Activated CD8-positive, alpha-beta memory T cell treated with anti-CD3 and anti-CD28 coated beads, Interleukin-2, amount 10 ng/mL, durations not matched to agents 7 days and 5 days (primary cell): ENCODE measurements at places on chromosomes 16 and 17. TPM values are rescaled to one million over a fixed set of nuclear protein-coding genes. Genes with fewer than 3 reads are reported as not detected.

SLC6A2 gene
- total RNA-seq = not detected

TMEM106A gene
- 13.8 TPM for total RNA-seq

SCNN1G gene
- not detected for total RNA-seq

CALB2 gene
- total RNA-seq = not detected

CIBAR2 gene
- not detected for total RNA-seq

KRTAP9-3 gene
- not detected for total RNA-seq

SLC13A5 gene
- not detected for total RNA-seq

ACE gene
- total RNA-seq = 2.2 TPM

DNA sequence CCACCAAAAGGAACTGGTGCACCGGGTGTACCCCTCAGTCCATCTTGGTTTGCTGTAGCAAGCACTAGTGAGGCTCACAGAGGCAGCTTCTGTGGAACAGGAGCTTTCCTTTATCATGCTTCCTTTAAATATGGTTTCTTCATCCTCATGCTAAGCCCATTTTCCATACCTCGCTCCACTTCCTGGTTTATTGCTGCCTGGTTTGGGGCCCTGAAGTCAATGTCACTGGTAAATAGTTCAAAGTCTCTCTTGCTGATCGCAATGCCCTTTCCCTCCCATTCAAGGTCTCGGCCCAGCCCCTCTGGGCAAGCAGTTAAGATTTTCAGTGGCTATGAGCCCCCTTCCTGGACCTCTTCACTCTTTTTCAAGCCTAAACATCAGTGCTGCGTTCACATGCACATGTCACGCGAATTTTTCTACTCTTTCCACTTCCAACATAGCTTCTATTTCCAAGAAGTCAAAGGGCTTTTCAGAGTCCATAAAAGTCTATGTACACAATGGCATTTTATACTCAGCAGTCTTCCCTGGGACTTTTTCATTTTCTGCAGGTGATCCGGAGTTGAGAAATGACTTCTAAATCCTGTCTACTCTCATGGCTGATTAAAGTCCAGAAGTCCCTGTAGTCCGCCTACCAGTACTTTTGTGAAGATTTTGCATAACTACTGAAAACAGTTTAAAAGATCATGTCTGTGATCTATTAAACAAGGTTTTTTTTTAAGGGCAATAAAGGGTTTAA, 323.8 kb upstream of the ZFHX3 start:
- DNase-seq = no peak
- no peaks in the 10 kb centered on the region for H3K4me1 ChIP-seq
- no peaks in the 10 kb centered on the region for H3K36me3 ChIP-seq
- no peaks in the 10 kb centered on the region for H3K27me3 ChIP-seq

GRCh38 chr17:68196394-68197090, 51.3 kb upstream of the AMZ2 start:
- H3K27ac ChIP-seq = no peak overlapping the region
- H3K27me3 ChIP-seq = peaks cover 47% of the 10 kb centered on the region
- H3K4me3 ChIP-seq = peak overlapping the region; percentile 43

- no peak overlapping the region for H3K27ac ChIP-seq
- no peaks in the 10 kb centered on the region for H3K4me1 ChIP-seq
- H3K27me3 ChIP-seq = no peaks in the 10 kb centered on the region
- no peak overlapping the region for H3K4me3 ChIP-seq
Observed at GRCh38 chr17:44733753-44734152, 25.0 kb upstream of the ADAM11 start.

DNA sequence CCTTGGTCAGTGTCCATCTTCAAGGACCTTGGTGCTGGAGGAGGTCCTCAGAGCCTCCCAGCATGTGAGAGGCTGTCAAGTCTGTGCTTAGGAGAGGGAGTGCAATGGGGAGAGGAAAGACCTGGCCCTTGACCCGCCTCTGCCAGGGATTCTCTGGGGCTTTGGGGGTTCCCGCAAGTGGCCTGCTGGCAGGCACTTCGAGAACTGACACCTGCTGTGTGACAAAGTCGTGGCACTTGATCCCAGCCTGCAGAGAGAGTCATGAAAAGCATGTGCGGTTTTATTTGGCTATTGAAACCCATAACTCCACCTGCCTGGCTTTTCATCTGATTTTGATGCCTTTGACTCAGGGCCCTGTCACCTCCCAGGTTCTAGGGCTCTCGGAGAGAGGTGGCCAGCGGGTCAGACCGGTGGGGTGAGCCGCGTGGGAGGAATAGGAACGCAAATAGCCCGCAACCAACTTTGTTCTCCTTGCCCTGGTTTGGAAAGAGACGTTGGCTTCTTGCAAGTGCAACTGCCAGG, 42.8 kb upstream of the GSE1 start:
- no peaks in the 10 kb centered on the region for H3K27me3 ChIP-seq
- H3K36me3 ChIP-seq = no peaks in the 10 kb centered on the region
- peaks cover 55% of the 10 kb centered on the region for H3K4me1 ChIP-seq
- peak overlapping the region; percentile 91 for H3K27ac ChIP-seq

GRCh38 chr16:70467113-70467512, 12.7 kb downstream of the FCSK start:
- no peaks in the 10 kb centered on the region for H3K36me3 ChIP-seq
- no peak overlapping the region for H3K27ac ChIP-seq
- no peak for DNase-seq
- H3K27me3 ChIP-seq = no peaks in the 10 kb centered on the region
- H3K4me3 ChIP-seq = no peak overlapping the region
- no peaks in the 10 kb centered on the region for H3K4me1 ChIP-seq

- no peak overlapping the region for H3K4me3 ChIP-seq
- no peak for DNase-seq
- no peak overlapping the region for H3K27ac ChIP-seq
- H3K27me3 ChIP-seq = no peaks in the 10 kb centered on the region
- no peaks in the 10 kb centered on the region for H3K4me1 ChIP-seq
Observed at GRCh38 chr16:9031107-9031506, 60.3 kb upstream of the HAPSTR1 start.

GRCh38 chr16:75648265-75649076, 898 bp downstream of the TERF2IP start:
- no peaks in the 10 kb centered on the region for H3K27me3 ChIP-seq
- DNase-seq = peak; percentile 92
- peaks cover 39% of the 10 kb centered on the region for H3K36me3 ChIP-seq
- peak overlapping the region; percentile 81 for H3K4me3 ChIP-seq
- H3K27ac ChIP-seq = peak overlapping the region; percentile 97

- no peak overlapping the region for H3K4me3 ChIP-seq
- H3K27ac ChIP-seq = no peak overlapping the region
- H3K4me1 ChIP-seq = no peaks in the 10 kb centered on the region
- DNase-seq = no peak
- H3K36me3 ChIP-seq = no peaks in the 10 kb centered on the region
Observed at GRCh38 chr16:65989861-65990604, 376.5 kb upstream of the CDH5 start.

DNA sequence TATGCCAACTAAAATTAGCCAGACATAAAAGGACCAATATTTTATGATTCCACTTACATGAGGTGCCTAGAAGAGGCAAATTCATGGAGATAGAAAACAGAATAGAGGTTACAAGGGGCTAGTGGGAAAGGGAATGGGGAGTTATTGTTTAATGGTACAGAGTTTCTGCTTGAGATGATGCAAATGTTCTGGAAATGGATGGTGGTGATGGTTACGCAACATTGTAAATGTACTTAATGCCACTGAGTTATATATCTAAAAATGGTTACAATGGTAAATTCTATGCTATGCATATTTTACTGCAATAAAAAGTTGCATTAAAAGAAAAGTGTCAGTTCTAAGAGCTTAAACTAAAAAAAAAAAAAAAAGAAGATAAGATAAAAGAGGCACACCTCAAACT, 17.9 kb downstream of the MT1X start:
- no peaks in the 10 kb centered on the region for H3K36me3 ChIP-seq
- H3K4me3 ChIP-seq = no peak overlapping the region
- no peak overlapping the region for H3K27ac ChIP-seq
- H3K4me1 ChIP-seq = peaks cover 11% of the 10 kb centered on the region

- H3K36me3 ChIP-seq = no peaks in the 10 kb centered on the region
- no peaks in the 10 kb centered on the region for H3K4me1 ChIP-seq
- H3K27ac ChIP-seq = no peak overlapping the region
- H3K4me3 ChIP-seq = no peak overlapping the region
- peaks cover 19% of the 10 kb centered on the region for H3K27me3 ChIP-seq
Observed at GRCh38 chr16:80894091-80894490, 89.7 kb upstream of the CDYL2 start.

DNA sequence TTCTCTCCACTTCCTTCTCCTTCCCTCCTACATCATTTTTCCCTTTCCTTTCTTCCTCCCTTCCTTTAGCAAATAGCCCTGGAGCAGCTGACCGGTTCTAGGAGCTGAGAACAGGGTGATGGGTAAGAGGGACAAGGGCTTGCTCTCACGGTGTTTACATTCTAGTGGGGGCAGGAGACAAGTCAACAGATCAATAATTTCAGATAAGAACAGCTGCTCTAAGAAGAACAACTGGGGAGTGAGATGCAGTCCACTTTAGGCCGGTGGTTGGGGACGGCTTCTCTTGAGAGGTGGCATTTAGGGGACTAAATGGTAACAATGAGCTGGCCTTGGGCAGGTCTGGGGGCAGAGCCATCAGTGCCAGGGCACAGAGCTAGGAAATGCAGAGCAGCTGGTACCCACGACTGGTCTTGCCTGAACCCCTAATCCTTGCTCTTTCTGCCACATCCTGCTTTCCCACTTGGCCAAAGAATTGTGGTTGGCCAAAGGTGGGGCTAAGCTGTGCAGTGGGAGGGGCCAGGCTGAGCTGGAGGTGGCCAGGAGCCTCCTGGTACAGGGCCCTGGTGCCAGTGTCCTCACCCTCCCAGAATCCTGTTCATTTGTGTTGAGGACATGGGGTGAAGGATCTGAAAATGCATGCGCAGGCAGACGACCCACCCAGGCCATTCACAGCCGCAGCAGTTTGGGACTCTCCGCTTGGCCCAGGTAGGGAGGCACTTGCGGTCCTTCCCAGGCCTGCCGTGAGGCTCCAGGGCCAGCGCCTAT, 17.7 kb downstream of the CBX4 start:
- H3K4me3 ChIP-seq = no peak overlapping the region
- H3K4me1 ChIP-seq = peaks cover 10% of the 10 kb centered on the region
- DNase-seq = no peak
- peaks cover 65% of the 10 kb centered on the region for H3K27me3 ChIP-seq
- H3K36me3 ChIP-seq = no peaks in the 10 kb centered on the region

GRCh38 chr17:18950944-18951905, 740 bp upstream of the SLC5A10 start:
- H3K4me3 ChIP-seq = no peak overlapping the region
- no peaks in the 10 kb centered on the region for H3K36me3 ChIP-seq
- no peak overlapping the region for H3K27ac ChIP-seq
- peaks cover 9% of the 10 kb centered on the region for H3K4me1 ChIP-seq
- no peak for DNase-seq

GRCh38 chr16:87107201-87107600, 210.0 kb downstream of the C16orf95 start:
- no peak for DNase-seq
- H3K36me3 ChIP-seq = no peaks in the 10 kb centered on the region
- H3K4me1 ChIP-seq = no peaks in the 10 kb centered on the region
- H3K4me3 ChIP-seq = no peak overlapping the region

DNA sequence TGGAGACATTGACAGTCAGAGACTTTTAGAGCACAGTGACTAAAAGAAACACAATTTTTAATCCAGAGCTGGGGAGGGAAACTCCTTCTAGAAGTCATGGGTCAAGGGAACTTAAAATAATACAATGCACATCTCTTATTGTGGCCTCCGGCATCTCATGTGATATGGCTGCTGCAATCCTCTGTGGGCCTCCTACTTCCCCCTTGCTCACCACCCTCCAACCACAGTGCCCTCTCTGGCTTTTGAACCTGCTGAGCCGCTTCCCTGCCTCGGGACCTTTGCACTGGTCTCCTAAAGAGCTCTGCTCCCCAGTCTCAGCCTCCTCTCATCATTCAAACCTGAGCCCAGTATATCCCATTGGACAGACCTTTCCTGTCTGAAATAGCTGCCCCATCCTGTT, 47.6 kb downstream of the HS3ST2 start:
- H3K36me3 ChIP-seq = no peaks in the 10 kb centered on the region
- H3K27ac ChIP-seq = no peak overlapping the region
- no peaks in the 10 kb centered on the region for H3K4me1 ChIP-seq
- H3K27me3 ChIP-seq = peaks cover 11% of the 10 kb centered on the region

- no peaks in the 10 kb centered on the region for H3K27me3 ChIP-seq
- no peaks in the 10 kb centered on the region for H3K36me3 ChIP-seq
- no peak overlapping the region for H3K4me3 ChIP-seq
- no peaks in the 10 kb centered on the region for H3K4me1 ChIP-seq
Observed at GRCh38 chr17:22138861-22139469, 446.6 kb downstream of the KCNJ18 start.

DNA sequence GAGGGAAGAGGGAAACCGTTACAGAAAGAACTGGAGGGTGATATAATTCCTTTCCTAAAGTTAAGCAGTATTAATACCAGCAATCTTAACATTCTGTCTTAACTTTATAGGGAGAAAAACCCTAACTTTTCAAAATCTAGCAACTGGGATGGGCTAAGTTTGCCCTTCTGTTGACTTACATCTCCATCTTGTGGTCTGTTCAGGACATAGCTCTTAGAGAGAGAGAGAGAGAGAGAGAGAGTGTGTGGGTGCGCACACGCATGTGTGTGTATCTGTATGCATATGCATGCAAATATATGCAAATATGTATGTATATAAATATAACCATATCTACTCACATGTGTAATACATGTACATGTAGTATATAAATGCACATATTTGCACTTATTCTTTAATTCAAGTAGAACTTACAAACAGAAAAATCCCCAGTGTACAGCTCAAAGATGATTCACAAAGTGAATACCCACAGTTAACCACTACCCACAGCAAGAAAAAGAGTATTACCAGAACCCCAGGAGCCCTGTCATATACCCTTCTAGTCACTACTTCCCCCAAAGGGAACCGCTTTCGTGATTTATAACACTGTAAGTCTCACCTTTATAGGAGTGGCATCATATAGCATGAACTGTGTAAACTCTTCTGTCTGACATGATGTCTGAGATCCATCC, 46.5 kb downstream of the STX8 start:
- no peak overlapping the region for H3K27ac ChIP-seq
- no peak overlapping the region for H3K4me3 ChIP-seq
- peaks cover 13% of the 10 kb centered on the region for H3K4me1 ChIP-seq
- no peaks in the 10 kb centered on the region for H3K27me3 ChIP-seq
- H3K36me3 ChIP-seq = peaks cover 1% of the 10 kb centered on the region

DNA sequence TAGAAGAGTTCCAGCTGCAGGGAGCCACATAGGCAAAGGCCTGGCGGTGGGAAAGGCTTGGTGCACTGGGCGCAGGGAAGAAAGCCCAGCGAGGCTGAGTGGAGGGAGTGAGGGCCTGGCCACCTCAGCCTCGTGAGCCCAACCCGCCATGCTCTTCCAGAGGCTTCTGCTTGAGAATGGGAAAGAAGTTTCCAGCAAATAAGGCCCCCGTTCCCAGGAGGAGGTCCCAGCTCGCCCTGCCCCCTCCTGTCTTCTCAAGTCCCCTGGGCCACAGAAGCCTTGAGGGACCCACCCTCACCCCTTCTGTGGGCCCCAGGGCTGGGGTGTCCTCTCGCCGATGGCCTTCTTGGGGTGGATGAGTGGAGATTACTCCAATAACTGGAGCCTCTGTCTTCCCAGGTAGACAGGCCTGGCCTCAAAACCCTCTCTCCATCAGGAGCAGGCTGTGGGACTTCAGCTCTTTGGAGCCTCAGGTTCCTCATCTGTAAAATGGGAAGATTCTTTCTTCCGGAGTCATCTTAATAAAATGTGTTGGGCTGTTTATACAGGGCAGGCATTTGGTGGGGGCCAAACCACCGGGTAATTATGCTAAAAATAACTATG, 933 bp upstream of the SNN start:
- peaks cover 50% of the 10 kb centered on the region for H3K4me1 ChIP-seq
- H3K36me3 ChIP-seq = no peaks in the 10 kb centered on the region
- no peak for DNase-seq
- no peak overlapping the region for H3K27ac ChIP-seq
- no peak overlapping the region for H3K4me3 ChIP-seq
